ENCODE measurements at places on chromosomes 7 and 10.

DNA sequence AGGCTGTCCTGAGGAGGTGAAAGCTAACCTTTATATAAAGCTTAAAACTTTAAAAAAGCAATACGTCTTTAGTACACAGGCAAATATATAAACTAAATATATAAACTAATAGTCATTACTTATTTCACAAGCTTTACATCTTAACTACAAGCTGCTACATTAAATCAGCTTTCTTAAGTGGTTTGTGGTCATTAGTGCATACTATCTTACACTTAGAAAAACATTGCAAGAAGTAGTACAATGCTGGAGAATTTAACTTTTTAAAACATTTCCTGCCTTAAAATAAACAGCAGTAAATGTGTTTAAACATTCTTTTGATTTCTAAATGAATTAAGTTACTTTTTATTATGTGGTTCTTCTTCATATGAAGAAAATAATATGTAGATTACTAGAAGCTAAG lies 36.3 kb downstream of the MET start:
- no peak for DNase-seq

GRCh38 chr7:72080341-72080766 lies 331.8 kb downstream of the CALN1 start:
- DNase-seq: no peak

- DNase-seq: no peak
These were observed 32.2 kb upstream of the UTF1 start for GRCh38 chr10:133197786-133198185.

DNA sequence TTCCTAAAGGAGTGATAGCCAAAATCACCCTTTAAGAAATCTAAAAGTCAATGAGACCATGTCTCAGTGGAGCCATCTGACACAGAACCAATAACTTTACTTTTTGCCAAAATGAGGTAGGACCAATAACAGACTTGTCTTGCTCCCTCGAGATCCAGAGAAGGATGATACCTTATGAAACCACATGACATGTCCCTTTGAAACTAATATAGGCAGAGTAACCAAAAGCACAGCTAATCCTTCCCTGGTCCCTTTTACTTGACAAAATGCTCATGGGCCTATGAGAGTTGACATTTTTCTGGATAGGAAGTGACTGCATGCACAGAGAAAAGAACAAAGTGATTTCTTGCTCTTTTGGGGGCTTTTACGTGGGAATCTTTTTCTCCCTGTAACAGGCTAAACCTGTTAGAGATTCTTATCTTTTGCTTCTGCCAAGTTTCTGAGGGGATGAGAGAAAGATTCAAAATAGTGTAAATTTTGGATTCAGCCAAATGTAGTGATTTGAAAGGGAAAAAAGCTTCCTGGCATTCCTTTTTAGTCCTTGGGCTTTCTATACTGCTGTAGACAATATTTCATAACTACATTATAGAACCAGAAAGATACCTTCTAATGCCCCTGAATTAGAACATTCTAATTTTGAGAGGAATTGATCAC lies 87.6 kb downstream of the ARMH3 start:
- DNase-seq: no peak

GRCh38 chr7:131629217-131629882 lies 72.9 kb upstream of the PODXL start:
- no peak for DNase-seq

- no peak for DNase-seq
These were observed 28.4 kb upstream of the IFRD1 start for GRCh38 chr7:112421666-112422486.

DNA sequence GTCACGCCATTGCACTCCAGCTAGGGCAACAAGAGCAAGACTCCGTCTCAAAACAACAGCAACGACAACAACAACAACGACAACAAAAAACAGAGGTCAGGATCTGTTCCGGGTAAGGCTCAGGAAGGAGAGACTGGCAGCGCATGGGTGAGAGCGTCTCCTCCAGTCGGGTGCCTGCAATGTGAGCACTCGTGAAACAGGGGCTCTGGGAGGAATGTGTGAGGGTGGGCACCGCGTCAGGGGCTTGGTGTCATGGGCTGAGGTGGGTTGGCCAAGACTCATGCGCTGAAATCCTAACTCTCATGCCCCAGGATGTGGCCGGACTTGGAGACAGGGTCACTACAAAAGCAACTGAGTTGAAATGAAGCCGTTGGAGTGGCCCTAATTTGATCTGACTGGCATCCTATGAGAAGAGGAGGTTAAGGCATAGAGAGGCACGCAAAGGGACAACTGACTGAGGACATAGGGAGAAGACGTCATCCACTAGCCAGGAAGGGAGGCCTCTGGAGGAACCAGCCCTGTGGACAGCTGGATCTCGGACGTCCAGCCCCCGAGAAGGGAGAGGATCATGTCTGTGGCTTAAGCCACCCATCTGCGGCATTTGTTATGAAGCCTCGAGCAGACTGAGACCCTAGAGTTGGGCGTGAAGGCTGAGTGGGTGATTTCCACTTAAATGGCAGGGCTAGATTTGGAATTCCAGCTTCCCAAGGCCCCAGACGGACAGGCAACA lies 241.5 kb upstream of the PITRM1 start:
- DNase-seq: no peak

GRCh38 chr10:131804551-131805295 lies 96.1 kb upstream of the PPP2R2D start:
- DNase-seq: no peak

DNA sequence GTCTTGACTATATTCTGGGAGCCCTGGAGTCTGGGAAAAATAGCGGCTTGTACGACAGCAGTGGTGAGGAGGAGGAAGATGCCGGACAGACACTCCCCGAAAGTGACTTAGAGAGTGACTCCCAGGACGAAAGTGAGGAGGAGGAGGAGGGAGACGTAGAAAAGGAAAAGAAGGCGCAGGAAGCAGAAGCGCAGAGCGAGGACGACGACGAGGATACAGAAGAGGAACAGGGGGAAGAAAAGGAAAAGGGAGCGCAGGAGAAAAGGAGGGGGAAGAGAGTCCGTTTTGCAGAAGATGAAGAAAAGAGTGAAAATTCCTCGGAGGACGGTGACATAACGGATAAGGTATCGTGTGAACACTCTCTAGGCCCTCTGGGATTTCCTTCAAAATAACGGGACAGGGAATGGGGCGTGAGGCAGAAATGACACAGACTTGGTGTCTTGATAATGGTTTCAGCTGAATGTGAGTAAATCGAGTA lies 908 bp downstream of the NOM1 start:
- DNase-seq: no peak

GRCh38 chr10:98224996-98225395 lies 43.0 kb downstream of the LOXL4 start:
- DNase-seq: no peak

DNA sequence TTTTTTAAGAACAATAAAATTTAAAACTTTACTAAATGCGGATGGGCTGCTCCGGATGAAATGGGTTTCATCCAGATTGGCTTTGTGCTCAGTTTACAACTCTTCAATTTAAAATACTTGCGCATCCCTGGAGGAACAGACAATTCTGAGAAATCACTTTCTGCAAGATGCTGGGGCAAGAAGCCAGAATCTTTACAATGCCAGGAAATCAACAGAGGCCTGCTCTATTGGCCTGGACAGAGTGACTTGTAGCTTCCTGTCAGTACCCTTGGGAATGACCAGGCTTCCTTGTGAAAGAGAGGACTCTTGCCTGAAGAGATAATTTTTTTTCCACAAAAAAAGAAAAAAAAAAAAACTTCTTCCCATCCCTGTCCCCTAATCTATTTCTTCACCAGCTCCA lies 3.9 kb upstream of the FAM13C start:
- no peak for DNase-seq

- DNase-seq: no peak
These were observed at the start of gene MYOZ1 for GRCh38 chr10:73641328-73642060. MYOZ1 (minus strand) TSS chr10:73641474; CDS start chr10:73640017, 1,457 bp downstream.

GRCh38 chr7:65339257-65339656 lies 34.4 kb upstream of the ZNF92 start:
- no peak for DNase-seq

- DNase-seq: no peak
These were observed 62.1 kb downstream of the MET start for GRCh38 chr7:116733924-116734580.

DNA sequence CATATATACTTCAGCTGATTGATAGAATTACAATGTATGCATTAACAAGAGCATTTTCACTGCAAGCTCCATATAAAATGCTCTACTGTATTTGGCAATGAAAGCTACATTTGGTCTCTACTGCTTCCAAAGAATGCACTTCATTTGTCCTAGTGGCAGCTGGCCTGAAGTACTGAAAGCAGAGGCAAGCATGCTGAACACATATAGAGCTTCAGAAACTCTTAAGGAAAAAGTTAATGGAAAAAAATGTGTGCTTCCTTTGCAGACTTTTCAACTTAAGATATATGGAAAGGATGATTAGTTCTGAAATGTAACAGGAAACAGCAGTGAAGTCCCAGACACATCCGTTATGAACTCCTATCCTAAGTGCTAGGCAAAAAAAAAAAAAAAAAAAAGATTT lies 537.1 kb upstream of the POM121L12 start:
- DNase-seq: no peak

- no peak for DNase-seq
These were observed 47.0 kb upstream of the ELMO1 start for GRCh38 chr7:37495574-37496184.
